Stimulated activated CD4-positive, alpha-beta T cell treated with anti-CD3 and anti-CD28 coated beads, TNF-alpha, amount 100 ng/mL, for 4 hours (primary cell): ENCODE measurements at places on chromosomes 5 and 9.

- DNase-seq, result no peak
These were observed 61.1 kb upstream of the ZNF462 start for GRCh38 chr9:106801816-106802215.

DNA sequence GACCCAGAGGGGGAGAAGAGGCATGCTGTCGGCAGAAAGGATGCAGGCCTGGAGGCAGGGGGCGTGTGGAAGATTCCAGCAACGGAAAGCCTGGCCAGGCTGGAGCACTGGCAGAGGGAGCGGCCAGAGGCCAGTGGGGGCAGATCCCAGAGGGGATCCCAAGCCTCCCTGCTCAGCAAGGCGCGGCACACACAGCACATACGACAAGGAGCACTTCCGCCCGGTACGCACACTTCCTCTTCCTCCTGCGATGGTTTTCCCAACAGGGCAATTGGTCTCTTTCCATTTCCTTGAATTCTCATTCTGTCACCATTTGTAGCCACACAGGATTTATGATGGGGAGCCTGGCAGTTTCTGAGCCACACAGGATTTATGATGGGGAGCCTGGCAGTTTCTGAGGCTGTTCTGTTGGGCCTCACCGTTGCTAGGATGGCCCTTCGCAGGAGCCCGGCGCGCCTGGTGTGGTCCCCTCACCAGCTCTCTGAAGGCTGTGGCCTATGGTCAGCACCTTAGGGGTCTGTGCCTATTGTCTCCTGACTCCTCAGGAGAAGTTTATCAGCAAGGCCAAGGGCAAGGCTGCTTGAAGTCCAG lies 123.5 kb upstream of the RAPGEF1 start:
- no peak for DNase-seq

- no peak for DNase-seq
These were observed 33.2 kb downstream of the PRDM6 start for GRCh38 chr5:123122273-123122672.

DNA sequence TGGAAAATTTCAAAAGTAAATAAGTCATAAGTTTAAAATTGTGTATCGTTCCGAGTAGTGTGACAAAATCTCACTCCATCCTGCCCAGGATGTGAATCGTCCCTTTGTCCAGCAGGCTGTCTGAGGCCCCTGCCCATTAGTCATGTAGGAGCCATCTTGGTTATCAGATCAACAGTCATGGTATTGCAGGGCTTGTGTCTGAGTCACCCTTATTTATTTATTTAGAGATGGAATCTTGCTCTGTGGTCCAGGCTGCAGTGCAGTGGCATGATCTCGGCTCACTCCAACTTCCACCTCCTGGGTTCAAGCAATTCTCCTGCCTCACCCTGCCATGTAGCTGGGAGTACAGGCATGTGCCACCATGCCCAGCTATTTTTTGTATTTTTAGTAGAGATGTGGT lies 30.2 kb downstream of the ITGA2 start:
- DNase-seq, result no peak
